GOT3 (cell line): ENCODE measurements at places on chromosomes 3 and 15.

DNA sequence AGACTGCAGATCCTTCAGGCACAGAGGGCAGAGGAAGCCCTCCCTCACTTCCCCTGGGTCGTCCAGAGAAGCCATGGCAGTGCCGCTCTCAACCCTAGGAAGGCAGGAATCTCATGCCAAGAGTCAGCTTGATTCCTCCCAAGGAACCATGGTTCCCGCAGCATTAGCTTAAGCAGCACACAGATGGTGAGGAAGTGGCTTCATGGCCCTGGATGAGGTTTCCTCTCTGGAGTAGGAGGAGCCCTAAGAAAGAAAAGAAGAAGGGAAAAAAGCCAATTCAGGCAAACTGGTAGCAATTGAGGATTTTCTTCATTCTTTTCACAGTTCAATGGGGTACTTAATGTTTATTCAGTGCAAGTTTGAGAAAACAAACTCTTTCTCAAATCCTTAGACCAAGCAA lies 2.9 kb downstream of the RBSN start:
- no peak for DNase-seq

GRCh38 chr15:63473007-63473748 lies 31.2 kb upstream of the USP3 start:
- DNase-seq = no peak

GRCh38 chr15:45714590-45715488 lies 80.0 kb downstream of the SQOR start:
- DNase-seq = peak; percentile 10

DNA sequence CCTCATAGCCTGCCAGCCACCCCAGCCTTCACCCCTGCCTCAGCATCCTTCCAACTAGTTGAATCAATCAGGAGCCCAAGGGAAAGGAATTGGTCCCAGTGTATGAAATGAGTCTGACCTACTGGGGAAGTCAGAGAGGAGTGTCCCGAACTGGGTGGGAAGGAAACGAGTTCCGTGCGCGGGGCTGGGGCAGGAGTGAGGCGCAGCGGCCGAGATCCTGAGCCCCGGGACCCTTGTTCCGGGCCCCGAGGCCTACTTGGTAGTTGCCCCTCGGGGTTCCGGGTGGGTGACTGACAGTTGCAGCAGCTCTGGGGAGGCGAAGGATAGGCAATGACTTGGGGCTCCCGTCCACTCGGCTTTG lies 1.1 kb upstream of the PLCL2 start:
- DNase-seq = no peak

- DNase-seq = no peak
Measured at GRCh38 chr15:51672913-51673857, 8.1 kb upstream of the SCG3 start.

- DNase-seq = no peak
Measured at GRCh38 chr3:128554100-128554464, 61.1 kb upstream of the GATA2 start.
